ENCODE measurements at places on chromosomes 2 and 18. TPM values are rescaled to one million over a fixed set of nuclear protein-coding genes. Genes with fewer than 3 reads are reported as not detected.

The CIDEA gene
- not detected for total RNA-seq

- DNase-seq = peak; percentile 47
These were observed 9.1 kb upstream of the DAW1 start for GRCh38 chr2:227862227-227862740.

GRCh38 chr2:12046641-12047040 lies 300.2 kb downstream of the LPIN1 start:
- DNase-seq = peak; percentile 43

The KRTCAP3 gene
- total RNA-seq = not detected

DNA sequence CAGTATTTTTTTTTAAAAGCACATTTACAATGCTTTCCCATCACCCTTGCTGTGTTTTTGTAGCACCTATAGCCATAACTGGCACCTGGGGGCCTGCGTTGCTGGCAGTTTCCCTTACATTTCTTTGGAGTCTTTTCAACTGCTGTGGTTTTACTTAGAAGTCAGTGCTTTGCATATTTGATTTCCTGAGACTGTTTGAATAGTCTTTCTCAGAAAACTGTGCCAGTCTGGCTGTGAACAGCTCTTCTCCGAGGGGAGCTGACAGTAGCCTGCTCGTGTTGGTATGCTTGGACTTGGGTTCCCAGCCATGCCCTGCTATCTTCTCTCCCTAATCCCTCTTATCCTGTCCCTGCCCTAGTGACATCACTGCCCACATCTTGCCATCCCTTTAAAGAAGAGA lies 81.5 kb downstream of the DPP4 start:
- peak; percentile 24 for DNase-seq

GRCh38 chr2:28134262-28134812 lies 243.8 kb downstream of the BABAM2 start:
- DNase-seq = peak; percentile 8

DNA sequence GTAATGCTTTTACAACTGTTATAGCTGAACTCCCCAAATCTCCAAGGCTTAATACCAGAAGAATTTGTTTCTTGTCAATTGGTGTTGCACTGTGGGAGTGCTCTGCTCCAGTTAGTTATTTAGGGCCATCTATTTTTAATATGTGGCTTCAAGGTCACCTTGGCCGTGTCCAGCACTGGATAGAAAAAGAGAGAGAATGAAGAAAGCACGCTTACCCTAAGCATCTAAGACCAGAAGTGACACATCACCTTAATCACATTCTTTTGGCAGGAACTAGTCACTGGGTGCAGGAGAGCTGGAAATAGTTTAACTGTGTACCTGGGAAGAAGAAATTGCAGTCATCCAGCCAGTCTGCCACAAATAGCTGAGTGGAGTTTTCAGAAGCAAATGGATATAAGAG lies 78.8 kb downstream of the VWC2L start:
- no peak for DNase-seq

Measured in Daoy (cell line).